ENCODE measurements at places on chromosomes 3 and 15.
A peak's percentile ranks its signal among the peaks of the same experiment; 100 is the strongest.

DNA sequence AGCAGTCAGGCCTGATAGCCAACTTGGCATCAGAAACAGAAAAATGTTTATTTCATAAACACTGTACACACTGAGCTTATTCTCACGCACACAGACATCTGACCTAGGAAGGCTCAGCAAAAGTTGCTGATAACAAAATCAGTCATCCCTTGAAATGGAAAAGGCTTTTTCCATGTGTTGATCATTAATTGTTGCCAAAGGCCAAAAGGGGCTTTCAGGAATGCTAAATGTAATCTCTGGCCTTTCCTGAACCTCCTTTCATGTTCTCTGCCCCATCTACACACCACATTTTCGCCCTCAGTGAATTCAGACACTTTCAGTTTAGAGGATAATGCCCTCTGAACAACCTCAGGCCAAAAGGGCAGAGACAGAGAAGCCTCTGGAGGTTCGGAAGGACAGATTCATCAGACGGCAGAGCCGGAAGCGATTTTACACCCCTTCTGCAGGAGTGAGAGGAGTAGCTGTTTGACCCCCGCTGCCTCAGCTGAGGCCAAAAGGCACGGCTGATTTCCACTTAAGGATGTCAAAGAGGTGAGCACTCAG lies 14.5 kb downstream of the RTP4 start:
- no peak for DNase-seq

DNA sequence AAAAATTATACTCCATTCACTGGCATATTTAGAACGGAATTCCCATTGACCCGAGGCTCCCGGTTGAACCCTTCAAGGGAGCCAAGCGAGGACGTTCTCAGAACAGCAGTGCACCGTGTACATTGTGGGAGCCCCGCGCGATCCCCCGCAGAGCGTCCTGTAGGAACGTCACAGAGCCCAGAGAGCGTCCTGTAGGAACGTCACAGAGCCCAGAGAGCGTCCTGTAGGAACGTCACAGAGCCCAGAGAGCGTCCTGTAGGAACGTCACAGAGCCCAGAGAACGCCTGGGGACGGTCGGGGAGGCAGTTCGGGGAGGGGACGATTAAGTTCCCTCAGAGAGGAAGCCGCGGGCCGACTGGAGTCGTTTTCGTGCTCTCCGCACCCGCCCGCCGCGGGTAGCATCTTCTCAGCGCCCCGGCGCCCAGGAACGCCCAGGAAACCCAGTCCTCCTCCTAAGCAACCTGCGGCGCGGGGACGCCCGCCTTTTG lies 506 bp upstream of the ATP1B3 start:
- peak; percentile 48 for DNase-seq

- DNase-seq, result no peak
These were observed 49.8 kb downstream of the KCNMB2 start for GRCh38 chr3:178586076-178586475.

DNA sequence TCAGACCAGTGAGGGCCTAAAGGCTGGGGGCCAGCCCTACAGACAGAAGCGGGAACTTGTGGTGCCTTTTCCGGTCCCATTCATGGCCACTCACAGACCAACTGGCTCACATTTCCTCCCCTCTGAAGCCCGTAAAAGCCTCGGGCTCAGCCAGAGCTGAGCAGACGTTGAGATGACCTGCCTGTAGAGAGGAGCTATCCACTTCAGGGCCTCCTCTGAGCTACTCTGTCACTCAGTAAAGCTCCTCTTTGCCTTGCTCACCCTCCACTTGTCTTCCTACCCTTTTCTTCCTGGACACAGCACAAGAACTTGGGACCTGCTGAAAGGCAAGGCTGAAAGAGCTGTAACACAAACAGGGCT lies 53.5 kb downstream of the SLMAP start:
- no peak for DNase-seq

GRCh38 chr3:127172211-127172610 lies 20.7 kb upstream of the PRR23E start:
- DNase-seq, result peak; percentile 3

- DNase-seq, result no peak
These were observed 17.1 kb upstream of the RFC4 start for GRCh38 chr3:186823386-186823785.

DNA sequence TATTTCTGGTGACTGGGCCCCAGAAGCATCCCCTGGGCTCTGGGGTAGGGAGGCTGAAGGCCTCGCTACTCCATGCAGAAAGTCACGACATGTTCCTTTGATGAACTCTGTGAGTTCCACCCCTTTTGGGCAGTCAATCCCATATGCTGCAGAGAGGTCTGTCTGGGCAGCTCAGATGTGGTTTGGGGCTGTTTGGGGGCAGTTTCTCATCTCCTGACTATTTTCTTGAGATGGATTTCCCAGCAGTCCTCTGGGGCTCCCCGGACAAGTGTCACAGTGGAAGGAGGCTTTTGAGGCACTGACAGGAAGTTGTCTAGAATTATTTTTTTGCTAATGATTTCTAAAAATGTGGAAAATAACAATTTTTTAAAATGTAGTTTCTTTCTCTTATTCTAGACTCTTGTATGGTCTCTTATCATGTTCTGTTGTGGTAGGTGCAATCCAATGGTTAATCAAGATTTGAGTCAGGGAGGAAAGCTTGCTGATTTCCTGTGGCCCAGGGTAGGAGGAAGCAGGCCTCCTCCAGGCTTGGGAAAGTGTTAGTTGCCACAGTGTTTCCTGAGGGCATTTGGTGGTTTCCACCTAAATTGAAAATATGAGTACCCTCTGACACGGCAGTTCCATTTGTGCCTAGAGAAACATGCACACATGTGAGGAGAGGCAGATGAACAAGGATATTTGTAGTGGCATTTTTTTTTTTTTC lies 19.9 kb upstream of the TATDN2 start:
- DNase-seq, result no peak

- no peak for DNase-seq
These were observed 64.3 kb downstream of the RYK start for GRCh38 chr3:134186391-134186790.

DNA sequence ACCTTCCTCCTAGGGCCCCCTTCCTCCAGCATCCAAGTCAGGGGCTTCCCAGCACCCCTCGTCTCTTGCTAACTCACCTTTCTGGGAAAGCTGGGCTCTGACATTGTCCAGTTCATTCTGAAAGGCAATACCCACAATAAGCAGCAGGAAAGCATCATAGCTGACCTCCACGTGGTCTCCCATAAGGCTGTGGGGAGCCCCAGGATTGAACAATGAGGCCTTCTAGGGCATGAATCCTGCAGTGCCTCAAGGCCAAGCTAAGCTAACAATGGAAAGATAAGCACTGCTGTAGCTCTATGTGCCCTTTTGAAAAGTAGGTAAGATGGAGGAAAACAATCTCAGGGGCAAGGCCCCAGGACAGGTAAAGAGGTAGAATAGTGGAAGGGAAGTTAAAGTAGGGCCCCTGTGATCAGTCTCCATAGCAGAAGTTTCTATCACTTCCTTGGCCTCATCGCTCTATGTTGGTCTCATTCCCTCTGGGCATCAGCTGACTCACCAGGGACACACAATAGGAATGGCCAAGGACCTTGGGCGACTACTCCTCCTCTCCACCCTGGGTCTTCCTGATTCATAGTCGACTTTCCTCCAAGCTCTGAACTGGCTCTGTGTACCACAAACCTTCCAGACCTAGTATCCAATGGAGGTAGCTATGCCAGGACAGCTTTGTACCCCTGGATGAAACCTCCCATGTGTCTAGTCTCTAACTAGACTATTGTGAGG lies 11.7 kb downstream of the TRAIP start:
- no peak for DNase-seq

DNA sequence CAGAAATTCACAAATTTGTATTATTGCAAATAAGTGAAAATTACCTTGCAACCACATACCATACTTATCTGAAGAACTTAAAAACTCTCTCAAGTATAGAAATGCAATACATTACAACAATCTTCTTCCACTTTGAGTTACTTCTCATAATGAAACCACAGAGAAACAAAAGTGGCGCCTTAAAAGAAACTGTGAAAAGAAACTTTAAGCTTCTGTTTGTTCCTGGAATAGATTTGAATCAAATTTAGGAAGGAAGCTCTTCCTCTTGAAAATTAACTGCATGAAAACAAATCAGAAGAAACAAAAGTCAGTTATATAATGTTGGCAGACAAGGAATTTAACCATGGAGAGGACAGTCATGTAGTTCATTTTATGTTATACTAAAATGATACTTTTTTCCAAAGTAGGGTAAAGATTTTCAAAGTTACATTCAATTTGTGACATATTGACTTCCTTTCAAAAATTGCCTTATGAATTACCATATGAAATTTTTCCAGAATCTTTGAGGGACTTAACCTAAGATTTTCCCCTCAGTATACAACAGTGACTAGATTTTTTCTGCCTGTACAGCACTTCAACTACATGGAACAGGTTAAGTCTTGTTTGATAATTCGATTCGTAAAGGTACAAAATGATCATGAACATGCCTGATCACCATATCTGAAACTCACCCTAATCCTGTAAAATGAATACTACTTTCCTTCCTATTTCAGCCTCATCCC lies 57.6 kb upstream of the TNFSF10 start:
- no peak for DNase-seq

DNA sequence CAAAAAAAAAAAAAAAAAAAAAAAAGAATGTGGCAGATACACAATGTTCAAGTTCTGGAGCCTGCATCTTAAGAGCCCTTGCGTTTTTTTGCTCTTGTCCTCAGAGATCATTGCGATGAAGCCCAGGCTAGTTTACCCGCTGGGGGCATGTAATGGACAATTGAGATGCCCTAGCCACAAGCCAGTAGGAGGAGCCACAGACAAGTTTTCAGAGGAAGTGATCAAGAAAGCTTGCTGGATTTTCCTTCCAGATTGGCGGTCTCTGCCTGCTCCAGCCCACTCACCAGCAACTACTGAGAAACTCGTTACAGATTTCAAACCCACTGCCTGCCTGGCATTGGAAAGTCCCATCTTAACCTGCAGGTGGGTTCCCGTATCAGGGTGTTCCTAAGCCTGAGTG lies 192.1 kb upstream of the EOMES start:
- peak; percentile 7 for DNase-seq

- no peak for DNase-seq
These were observed 99.2 kb downstream of the ATP10A start for GRCh38 chr15:25763954-25764353.

GRCh38 chr15:79105141-79105540 lies 14.6 kb upstream of the RASGRF1 start:
- DNase-seq, result no peak

DNA sequence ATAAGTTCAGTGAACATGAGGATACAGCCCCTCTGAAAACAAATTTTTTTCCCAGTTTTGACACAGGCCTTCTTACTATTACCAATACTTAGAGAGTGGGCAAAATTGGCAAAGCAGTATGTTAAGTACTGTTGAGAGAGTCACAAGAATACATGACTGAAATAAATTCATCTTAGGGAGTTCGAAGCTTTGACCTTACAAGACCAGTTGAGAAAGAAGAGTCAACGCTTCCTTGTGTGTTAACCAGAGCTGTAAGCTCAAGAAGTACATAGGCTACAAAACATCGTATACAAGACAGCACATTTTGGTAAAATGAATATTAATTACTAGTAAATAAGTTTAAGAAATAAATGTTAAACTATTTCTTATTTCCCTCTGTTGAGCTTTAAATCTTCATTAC lies 164.4 kb upstream of the RORA start:
- DNase-seq, result no peak

DNA sequence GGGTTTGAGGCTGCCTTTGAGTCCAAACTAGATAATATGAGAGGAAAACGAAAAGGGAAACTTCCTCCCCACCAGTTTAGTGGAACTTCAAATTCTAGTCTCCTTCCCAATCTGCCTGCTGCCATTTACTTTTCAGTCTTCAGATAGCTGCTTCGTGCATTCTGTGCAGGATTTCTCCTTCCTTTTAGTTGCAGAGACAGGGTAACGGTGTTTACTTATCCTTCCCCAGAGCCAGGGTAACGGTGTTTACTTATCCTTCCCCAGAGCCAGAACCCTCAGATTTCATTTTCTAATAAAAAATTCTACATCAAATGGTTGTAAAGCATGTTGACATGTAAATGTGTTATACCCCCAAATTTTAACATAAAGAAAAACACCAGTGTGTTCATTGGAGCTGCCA lies 282.6 kb downstream of the VPS13C start:
- no peak for DNase-seq

- no peak for DNase-seq
These were observed 90.4 kb downstream of the CMSS1 start for GRCh38 chr3:99907959-99908544.

GRCh38 chr3:89813500-89813899 lies 706.1 kb downstream of the EPHA3 start:
- DNase-seq, result no peak

DNA sequence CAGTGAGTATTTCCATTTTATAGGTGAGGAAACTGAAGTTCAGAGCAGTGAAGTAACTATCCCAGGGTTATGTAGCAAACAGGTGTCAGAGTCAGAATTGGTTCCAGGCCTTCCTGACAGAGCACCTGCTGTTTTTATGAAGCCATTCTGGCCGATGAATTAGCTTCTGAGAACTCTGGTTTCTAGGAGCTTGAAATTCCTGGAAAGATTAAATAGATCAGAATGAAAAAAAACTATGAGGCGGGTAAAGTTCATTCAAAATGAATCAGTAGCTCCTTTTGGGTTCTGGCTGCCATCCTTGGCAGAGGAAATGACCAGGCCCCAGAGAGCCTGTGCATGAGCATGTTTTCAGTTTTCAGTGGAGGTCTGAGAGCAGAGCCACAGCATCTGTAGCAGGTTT lies 59.3 kb upstream of the CFAP161 start:
- no peak for DNase-seq

DNA sequence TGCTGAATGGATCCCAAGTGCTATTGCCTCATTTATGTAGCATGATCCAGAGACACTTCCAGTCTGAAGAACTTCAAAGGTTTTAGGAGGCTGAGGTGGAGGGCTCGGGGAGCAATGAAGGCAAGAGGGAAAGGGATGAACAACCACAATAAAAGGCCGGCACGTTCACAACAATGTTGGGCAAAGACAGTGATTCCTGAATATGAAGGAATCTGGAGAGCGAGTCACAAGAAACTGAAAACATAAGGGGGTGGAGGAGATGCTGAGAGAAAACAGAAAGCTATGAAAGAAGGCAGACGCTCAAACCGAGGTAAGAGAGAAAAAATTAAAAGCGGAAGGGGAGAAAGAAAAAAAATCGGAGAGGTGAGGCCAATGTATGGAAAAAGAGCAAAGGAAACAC lies 120.1 kb downstream of the GREM1 start:
- DNase-seq, result no peak

GRCh38 chr3:111498022-111498421 lies 44.0 kb upstream of the CD96 start:
- DNase-seq, result no peak

- DNase-seq, result no peak
These were observed 34.1 kb downstream of the AKAP13 start for GRCh38 chr15:85414495-85414894.

GRCh38 chr3:17972476-17972875 lies 230.0 kb upstream of the TBC1D5 start:
- no peak for DNase-seq

- no peak for DNase-seq
These were observed 4.1 kb upstream of the CLASP2 start for GRCh38 chr3:33722191-33722590.

DNA sequence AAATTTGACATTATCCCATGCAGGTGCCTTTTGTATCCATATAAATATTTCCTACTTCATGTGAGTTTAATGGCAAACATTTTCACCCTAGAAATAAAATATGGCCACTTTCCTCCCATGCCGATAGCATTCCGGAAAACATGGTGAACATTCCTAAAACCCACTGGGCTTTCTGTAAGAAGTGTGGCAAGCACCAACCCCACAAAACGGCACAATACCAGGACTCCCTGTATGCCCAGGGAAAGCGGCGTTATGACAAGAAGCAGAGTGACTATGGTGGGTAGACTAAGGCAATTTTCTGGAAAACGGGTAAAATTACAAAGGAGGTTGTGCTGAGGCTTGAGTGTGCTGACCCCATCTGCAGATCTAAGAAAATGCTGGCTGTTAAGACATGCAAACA lies 7.6 kb downstream of the ANXA2 start:
- no peak for DNase-seq
